Fibroblast of skin of left quadriceps (primary cell): ENCODE measurements at places on chromosomes 16 and 17.

- DNase-seq, result no peak
Measured at GRCh38 chr16:86366481-86366880, 143.8 kb upstream of the FOXF1 start.

- DNase-seq, result no peak
Measured at GRCh38 chr17:52465407-52465806, 306.9 kb upstream of the CA10 start.

GRCh38 chr16:59597269-59597668, 863.2 kb upstream of the GOT2 start:
- no peak for DNase-seq

GRCh38 chr16:83698964-83699363, 108.8 kb upstream of the HSBP1 start:
- no peak for DNase-seq

GRCh38 chr17:2138761-2139160, 83.9 kb downstream of the HIC1 start:
- no peak for DNase-seq

GRCh38 chr17:10109146-10109545, 89.3 kb downstream of the GAS7 start:
- DNase-seq, result no peak

DNA sequence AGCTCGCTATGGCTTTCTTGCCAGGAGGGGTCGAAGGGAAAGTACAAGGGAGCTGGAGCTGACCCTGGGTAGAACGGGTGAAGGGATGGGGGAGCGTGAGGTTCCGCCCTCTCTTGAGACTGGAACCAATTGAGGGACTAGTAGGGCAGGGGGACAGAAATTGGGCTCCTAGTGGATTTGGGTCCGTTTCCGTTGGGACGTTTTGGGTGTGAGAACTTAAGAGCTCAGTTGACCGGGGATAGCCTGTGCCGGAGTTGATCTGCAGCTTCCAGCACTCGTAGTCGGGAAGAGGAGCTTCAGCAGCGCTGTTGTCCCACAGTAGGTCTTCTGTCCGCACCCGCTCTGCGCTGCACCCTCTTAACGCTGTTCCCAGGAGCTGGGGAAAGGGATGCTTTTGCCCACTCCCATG, 481 bp downstream of the CNTROB start:
- DNase-seq, result no peak

GRCh38 chr17:64785011-64785421, 122.9 kb upstream of the SMURF2 start:
- DNase-seq, result no peak
